ENCODE measurements at places on chromosomes 1 and 21.

DNA sequence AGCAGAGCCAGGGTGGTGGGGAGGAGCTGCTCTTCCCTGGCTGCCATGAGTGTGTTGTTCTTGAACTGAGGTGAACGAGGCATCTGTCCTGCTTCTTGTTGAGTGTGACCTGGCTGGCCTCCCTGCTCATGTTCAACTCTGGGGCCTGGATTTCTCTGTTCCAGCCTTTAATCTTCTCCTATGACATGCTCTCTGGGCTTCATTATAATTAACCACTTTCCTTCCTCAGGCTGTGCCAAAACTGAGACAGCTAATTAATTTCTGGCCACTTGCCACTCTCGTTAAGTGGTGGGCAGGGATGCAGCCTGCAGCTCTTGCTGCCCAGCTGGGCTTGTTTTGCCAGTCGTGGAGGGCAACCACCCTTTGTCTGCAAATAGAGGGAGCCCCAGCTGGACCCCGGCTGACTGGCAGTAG is 23.3 kb downstream of the OPRD1 start:
- DNase-seq, result no peak

- peak; percentile 93 for DNase-seq
These were observed 32.8 kb upstream of the DNASE2B start for GRCh38 chr1:84365225-84366221.

GRCh38 chr1:8598783-8599182 is 218.7 kb downstream of the RERE start:
- DNase-seq, result no peak

GRCh38 chr1:72227667-72228066 is 54.7 kb downstream of the NEGR1 start:
- DNase-seq, result no peak

DNA sequence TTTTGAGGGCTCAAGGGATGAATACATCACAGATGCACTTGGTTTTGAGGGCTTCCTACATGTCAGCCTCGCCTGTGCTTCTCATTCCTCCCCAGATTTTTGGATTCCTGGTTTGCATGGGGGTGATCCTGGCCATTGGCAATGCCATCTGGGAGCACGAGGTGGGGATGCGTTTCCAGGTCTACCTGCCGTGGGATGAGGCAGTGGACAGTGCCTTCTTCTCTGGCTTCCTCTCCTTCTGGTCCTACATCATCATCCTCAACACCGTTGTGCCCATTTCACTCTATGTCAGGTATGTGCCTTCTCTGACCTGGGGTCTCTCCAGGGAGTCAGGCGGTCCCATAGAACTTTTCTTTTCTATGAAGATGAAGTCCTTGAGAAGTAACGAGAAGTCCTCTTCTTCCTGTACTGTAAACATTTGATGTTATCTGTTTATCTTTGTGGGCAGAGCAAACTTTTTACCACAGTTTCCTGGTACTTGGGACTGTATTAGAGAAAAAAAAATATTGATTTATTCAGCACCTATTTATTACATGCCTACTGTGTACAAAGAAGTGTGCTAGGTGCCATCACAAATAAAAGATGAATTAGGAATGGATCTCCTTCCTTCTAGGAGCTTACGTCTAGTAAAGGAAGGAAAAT is 12.0 kb downstream of the ATP8B2 start:
- no peak for DNase-seq

DNA sequence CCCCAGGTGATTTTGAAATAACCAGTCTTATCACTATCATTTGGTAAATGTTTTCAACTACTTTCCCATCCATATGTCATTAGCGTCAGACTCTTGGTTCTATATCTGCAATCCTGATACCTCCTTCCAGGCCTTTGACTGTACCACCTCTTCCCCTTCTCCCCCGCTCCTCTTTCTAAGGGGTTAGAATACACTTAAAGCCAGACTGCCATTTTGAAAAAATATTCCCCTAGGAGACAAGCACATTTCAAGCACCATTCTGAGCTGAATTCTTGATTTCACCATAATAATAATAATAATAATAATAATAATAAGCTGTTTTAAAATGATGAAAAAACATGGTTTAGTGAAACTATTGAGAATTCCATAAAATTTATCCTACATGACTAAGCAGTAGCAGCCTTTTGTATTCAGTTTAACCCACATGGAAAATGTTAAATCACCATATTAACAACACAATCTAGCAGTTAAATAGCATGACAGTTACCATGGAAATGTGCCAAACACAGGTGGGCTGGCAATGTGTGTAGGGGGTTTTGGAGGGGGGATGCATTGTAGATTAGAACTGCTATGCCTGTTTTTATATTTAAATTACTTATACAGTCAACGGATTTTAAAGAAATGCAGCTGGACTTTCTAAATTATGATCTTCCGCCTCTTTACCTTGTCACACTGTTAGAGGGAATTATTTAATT is 480.2 kb upstream of the DEPDC1 start:
- no peak for DNase-seq

DNA sequence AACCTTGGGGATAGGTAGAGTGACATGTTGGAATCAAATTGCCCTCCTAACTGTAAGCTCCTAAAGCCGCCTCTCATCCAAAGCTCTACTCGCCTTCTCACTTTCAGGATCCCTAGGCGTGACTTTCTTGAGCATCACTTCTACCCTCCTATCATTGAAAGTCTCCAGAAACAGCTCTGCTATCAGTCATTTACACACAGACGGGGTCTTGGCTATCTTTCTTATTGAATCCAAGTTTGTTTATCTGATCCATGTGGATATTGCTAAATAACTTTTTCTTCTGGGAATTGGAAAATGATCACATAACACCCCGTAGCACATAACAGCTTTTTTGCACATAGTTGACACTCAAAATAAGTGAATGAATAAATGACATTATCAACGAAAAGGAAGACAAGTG is 216.4 kb upstream of the KIAA0040 start:
- DNase-seq, result no peak

GRCh38 chr1:230100932-230101331 is 33.9 kb downstream of the GALNT2 start:
- no peak for DNase-seq

- DNase-seq, result no peak
These were observed 36.4 kb downstream of the ZNF684 start for GRCh38 chr1:40567825-40568224.

GRCh38 chr1:4483021-4483625 is 171.3 kb upstream of the AJAP1 start:
- DNase-seq, result no peak

GRCh38 chr21:42929969-42930368 is 4.5 kb upstream of the ERVH48-1 start:
- DNase-seq, result no peak

- no peak for DNase-seq
These were observed 642 bp downstream of the MLLT11 start for GRCh38 chr1:151060657-151061421.

DNA sequence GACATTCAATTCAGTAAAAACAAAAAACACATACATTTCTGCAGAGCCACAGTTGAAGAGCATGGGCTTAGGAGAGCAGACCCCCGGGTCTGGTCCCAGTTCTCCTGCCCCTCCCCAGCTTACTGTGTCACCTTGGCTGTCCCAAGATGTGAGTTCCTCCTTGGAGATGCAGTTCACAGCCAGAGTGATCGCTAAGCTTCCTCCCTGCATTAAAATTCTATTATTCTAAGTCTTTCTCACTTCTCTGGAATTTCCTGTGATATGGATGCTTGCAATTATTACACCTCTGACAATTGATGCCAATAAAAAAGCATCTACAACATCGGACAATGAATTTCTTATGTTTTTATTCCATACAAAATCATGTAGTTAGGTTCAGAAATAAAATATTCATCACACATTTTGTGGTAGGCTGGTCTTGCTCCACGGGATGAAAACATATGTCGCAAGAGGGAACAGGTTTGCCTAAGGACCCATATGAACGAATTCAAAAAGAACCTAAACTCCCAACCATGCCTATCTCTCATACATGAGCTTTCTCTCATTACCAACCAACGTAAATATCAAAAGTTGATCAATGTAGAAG is 328.5 kb upstream of the RUNX1 start:
- DNase-seq, result no peak

DNA sequence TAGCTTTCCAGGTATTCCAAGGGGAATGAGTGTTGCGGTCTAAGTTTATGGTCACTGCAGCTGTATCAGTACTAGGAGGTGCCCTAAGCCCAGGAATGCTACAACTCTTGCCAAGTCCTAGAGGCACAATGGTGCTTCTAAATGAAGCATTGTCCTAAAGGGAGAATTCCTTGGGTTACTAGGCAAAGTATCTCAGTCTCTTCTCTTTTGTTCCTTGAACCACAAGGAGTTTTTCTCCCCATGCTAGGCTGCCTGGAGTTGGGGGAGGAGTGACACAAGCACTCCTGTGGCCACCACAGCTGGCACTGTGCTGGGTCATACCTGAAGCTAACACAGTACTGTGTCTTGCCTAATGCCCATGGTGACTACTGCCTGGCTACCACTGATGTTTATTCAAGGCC is 50.7 kb downstream of the KMO start:
- peak; percentile 62 for DNase-seq

DNA sequence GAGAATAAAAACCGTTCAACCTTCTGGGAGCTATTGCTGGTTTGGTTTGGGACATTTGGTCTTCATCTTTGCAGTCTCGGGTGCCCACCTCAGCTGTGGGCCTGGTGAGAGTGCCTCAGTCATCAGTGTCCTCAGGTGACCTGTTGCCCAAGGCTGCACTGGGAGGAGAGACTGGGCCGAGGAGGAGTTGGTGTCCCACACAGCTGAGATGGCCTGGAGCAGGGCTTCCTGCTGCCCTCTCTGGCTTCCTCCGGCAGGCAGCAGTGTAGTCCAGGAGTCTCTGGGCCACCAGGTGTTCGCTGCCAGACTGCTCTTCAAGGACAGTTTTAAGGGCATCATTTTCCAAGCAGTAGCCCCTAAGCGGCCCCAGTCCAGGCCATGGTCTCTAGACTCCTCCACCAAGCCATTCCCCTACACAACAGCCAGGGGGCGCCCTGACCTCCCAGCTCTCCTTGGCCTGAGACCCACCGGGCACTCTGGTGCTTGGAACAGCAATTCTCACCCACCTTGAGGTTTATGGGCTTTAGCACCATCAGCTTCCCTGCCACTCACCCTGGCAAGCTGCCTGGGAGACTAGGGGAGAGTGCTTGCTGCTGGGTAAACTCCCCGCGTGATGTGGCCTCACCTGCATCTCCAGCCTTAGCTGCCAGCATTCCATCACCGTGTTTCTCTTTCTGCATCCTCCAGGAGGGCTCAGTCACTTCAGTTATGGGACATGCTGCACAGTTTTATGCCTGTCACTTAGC is 9.1 kb upstream of the SYTL1 start:
- no peak for DNase-seq

GRCh38 chr21:44938772-44939531 is 877 bp upstream of the SLX9 start:
- DNase-seq, result no peak

GRCh38 chr1:222616525-222616924 is 1.4 kb upstream of the MIA3 start:
- no peak for DNase-seq

All from RWPE1 (cell line).